ENCODE measurements at places on chromosomes 4 and X.

DNA sequence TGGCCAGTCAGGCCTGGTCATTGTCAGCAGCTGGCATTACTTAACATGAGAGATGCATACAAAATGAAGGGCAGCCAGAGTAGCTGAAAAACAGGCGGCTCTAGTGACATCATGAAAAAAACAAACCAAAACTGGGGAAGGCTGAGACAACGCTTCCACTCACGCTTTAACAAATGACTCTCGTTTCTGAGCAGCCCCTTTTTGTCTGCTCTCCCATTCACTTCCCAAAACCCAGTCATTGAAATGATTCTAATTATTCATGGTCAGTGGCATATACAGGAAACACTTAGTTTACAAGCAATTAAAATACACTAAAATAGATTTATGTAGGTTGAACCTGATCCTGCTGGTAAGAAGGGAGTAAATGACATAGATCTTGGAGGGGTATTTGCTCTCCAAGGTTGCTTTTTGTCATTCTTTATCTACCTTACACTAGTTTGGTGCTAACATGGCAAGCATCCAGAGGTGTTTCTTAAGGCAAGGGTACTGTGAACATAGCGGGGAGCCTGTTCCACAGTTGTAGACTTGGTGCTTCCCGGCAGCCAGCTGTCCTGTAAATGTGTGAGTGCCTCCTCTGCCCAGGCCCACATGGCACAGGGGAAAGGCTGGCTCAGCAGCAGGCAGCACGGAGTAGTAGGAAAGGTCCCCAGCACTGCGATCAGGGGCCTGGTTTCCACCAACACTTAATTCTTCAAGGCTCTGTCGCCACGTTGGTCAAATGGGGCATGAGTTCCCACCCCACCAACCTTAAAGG lies 61.2 kb upstream of the CITED1 start:
- DNase-seq, result no peak

- DNase-seq, result no peak
Measured at GRCh38 chr4:77196866-77197265, 39.9 kb downstream of the CCNG2 start.

DNA sequence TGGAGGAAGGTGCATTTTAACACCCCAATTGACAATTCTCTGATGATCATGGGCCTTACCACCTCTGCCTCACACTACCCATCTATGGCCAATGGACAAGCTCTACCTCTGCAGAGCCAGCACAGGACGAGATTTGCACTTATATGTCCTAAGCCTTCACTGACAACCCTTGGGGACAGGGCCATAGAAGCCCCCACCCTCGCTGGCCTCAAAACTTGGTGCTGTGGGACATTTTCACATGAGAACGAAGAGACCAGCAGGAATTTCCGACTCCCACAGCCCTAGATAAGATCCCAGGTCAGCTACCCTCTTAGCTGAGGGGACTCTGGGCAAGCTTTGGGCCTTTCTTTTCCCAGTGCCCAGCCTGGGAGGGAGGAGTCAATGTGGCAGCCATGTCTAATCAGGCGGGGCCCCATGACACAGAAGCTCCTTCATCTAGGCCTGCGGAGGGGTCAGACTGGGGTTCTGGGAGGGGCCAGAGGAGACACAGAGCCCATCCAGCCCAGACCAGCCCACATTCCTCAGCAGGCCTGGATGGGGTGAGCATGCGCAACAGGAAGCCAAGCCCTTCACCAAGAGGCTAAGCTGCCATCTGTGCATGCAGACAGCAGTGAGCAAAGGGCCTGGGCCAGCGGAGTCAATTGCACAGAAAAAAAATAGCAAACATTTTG lies 12.1 kb downstream of the PJA1 start:
- no peak for DNase-seq

GRCh38 chrX:41588271-41588670 lies 100.5 kb upstream of the GPR34 start:
- DNase-seq, result no peak

DNA sequence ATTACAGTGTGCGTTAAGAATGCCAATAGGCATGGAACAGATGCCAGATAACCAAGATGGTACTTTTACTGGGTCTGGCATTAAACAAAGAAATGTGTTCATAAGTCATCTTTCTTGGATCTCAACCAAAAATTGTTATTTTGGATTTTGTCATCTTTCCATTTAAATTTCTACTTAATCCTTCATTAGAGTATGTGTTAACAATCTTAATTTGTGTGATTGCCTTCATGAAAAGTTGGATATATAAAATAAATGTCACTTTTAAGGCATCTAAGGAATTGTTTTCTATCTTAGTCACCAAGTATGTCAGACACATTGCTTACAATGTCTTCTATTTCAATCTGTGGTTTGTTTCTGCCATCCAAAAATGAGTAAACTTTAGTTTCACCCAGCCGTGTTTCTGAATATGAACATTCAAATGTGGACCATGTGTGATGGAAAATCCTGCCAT lies 87.5 kb downstream of the PALLD start:
- no peak for DNase-seq

- DNase-seq, result no peak
Measured at GRCh38 chr4:52343595-52343994, 292.5 kb downstream of the SPATA18 start.

- DNase-seq, result no peak
Measured at GRCh38 chr4:188613976-188614375, 474.7 kb downstream of the TRIML1 start.

GRCh38 chr4:734951-735350 lies 29.3 kb downstream of the PCGF3 start:
- DNase-seq, result no peak

GRCh38 chrX:84322083-84322827 lies 134.3 kb upstream of the RPS6KA6 start:
- no peak for DNase-seq

DNA sequence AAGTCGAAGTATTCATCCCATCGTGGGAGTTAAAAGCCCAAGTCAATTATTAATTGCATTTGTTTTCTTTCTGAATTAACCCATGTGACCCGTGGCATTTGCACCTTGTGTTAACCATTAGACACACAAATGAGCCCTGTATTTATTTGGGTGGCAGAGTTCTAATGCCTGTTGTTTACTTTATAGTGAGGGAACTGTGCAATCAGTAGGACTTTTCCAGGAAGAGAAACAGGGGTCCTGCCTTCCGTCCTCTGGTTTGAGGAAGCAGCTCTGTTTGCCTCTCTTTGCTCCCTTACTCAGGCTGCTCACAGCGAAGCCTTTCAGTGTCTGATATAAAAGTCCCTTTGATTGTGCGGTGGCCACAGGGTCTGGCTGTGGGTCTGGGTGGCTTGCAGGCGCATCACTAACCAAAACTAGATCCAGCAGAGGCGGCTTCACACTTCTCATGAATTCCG lies 263.6 kb downstream of the PTTG2 start:
- no peak for DNase-seq

DNA sequence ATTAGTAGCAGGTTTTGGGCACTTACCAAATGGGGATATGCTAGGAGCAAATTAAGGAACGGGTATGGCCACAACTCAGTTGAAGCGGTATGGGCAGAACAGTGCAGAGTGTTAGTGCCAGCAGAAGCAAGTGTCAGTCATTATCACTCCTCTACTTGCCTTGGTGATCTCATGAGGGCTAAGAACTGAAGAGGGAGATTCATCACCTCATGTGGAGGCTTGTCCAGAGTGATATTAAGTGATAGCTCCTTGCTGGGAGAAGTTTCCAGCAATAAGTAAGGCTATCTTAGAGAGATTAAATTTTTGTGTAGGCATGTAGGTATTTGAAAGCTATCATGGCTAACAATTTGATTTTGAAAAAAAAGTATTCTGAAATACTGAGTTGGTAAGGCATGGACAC lies 615.4 kb upstream of the SMIM31 start:
- DNase-seq, result no peak

DNA sequence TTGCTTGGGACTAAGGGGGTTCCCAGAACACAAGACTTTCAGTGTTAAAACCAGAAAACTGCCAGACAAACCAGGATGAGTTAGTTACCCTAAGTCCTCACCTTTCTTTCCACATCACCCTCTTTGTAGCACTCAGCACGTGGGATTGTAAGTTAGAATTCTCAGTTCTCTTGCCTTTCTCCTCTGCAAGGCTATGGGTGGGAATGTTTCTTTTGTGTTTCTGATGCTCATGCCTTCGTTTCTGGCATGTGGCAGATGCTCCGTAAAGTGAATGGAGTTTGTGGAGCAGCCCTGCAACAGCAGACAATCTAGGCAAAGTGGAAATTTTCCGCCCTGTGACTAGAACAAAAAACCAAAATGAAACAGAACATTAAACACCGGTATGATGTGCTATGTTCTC lies 64.7 kb upstream of the SPP1 start:
- no peak for DNase-seq

- no peak for DNase-seq
Measured at GRCh38 chr4:77911842-77912450, 49.3 kb downstream of the MRPL1 start.

DNA sequence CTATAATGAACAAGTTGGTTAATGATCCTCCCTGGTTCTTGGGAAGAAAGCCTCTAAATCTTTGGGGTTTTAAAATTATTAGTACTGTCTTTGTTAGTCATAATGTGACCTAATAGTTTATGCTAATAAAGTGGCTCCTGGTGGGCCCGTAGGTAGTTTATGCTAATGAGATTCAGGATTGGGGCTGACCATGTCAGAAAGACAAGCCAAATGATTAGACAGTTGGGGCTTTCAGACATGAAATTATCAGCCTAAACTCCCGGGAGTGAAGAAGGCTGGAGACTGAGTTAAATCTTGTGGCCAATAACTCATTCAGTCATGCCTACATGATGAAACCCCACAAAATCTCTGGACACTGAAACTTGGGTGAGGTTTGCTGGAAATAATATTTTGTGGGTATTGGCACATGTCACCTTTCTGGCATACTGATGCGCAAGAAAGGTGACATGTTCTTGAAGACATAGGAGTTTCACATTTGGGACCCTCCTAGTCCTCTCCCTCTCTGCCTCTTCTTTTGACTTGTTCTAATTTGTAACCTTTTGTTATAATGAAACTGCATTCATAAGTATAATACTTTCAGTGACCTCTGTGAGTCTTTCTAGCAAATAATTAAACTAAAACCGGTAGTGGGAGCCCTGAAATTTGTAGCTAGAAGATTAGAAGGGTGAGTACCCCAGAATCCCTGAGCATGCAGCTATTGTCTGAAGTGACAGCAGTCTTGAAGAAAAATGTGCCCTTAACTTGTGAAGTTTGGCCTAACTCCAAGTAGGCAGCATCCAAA lies 196.8 kb upstream of the FSTL5 start:
- no peak for DNase-seq

GRCh38 chrX:154661170-154661569 lies 7.8 kb upstream of the CTAG2 start:
- no peak for DNase-seq

- DNase-seq, result no peak
Measured at GRCh38 chr4:151806511-151806927, 45.7 kb upstream of the GATB start.

DNA sequence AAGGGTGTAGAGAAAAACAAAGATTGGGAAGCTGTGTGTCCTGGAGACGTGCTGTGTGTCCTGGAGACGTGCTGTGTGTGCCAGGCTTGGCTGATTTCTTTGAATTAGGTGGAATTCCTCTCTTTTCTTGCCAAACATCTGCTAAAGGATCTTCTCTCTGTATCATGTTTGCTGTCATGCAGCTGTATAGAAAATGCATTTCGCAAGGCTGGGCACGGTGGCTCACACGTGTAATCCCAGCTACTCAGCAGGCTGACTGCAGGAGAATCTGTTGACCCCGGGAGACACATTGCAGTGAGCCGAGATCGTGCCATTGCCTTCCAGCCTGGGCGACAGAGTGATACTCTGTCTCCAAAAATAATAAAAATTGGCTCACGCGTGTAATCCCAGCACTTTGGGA lies 187.0 kb downstream of the CRLF2 start:
- DNase-seq, result no peak

DNA sequence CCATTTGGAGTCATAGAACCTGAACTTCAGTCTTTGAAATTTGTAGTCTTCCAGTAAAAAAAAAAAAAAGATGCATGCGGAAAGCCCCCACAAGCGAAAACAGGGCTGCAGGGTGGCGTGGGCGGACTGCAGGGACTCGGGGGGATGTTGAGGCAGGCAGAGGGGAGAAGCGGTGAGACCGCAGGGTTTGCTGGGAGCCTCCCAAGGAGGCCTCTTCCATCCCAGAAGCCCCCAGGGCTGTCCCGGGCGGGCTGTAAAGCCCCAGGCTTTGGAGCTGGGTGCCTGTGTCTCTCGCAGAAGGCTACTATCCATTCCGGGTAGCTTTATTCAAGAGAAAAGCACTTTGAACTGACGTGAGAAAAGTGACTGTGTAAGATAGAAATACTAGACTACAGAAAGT lies 46.7 kb upstream of the TADA2B start:
- no peak for DNase-seq

DNA sequence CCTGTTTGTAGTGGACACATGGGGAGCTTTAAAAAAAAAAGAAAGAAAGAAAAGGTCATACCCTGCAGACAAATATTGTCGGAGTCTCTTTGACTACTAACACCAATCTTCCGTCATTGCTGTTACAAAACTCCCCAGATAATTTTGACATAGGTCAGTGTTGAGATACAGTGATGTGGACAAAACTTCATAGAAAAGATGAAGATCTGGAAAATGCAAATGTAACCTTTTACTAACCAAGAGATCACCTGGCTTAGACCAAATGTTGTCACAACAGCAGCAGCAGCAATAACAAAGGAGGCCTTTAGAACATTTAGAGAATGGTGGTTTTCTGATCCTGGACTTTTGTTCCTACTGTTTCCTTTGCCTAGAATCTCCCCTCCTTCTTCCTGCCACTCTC lies 8.1 kb upstream of the COMMD8 start:
- DNase-seq, result no peak

GRCh38 chr4:180152831-180153230 lies 2090.4 kb upstream of the TENM3 start:
- DNase-seq, result no peak

DNA sequence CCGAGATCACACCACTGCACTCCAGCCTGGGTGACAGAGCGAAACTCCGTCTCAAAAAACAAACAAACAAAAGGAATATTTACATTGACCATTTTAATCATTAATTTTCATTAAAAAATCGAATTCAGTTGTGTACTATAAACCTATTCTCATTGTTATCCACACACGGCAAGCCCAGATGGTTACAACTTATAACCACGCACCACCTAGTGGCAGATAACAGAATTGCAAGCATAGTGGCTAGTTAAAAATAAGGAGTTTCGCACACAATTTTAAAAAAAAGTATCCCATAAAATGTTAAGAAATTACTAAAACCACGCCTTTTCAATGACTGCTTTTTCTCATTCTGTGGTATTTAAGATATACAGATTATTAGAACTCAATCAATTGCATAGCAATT lies 25.4 kb downstream of the MBNL3 start:
- no peak for DNase-seq
